ENCODE measurements at places on chromosomes 12 and 14.

- no peak for DNase-seq
Measured at GRCh38 chr12:123659996-123660727, 10.8 kb upstream of the TCTN2 start.

DNA sequence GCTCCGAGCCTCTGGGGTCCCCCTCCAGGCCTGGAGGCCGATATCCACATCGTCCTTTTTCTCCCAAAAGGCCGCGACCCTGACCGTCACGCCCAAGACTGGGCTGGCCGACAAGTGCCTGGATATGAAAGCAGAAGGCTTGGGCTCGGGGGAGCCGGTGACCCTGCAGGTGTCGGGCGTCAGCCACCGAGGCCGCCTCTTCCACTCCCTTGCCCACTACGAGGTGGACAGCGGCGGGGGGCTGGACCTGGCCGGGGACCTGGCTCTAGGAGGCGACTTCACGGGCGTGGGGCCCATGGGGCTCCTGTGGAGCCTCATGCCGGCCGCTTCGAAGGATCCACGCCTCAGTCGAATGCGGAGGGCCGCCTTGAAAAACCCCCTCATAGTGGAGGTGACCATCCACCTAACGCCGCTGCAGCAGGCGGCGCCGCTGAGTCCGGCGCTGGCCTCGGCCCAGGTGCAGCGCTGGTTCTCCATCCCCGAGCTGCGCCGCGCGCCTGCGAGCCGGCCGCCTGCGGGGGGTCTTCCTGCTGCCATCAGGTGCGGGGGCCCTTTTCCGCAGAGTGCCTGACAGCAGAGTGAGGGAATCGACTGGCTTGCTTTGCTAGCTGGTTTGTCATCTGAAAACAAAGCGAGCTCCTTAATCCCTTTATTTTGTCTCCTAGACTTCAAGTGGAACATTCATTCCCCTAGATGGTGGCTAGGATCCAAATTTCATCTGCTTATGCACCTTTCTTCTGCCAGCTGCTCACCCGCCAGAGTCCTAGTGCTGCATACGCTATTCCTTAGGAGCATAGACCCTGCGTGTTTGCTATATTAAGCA, 10.6 kb upstream of the DNAL1 start:
- DNase-seq: peak; percentile 45

- DNase-seq: no peak
Measured at GRCh38 chr14:104681689-104682074, 7.7 kb upstream of the INF2 start.

DNA sequence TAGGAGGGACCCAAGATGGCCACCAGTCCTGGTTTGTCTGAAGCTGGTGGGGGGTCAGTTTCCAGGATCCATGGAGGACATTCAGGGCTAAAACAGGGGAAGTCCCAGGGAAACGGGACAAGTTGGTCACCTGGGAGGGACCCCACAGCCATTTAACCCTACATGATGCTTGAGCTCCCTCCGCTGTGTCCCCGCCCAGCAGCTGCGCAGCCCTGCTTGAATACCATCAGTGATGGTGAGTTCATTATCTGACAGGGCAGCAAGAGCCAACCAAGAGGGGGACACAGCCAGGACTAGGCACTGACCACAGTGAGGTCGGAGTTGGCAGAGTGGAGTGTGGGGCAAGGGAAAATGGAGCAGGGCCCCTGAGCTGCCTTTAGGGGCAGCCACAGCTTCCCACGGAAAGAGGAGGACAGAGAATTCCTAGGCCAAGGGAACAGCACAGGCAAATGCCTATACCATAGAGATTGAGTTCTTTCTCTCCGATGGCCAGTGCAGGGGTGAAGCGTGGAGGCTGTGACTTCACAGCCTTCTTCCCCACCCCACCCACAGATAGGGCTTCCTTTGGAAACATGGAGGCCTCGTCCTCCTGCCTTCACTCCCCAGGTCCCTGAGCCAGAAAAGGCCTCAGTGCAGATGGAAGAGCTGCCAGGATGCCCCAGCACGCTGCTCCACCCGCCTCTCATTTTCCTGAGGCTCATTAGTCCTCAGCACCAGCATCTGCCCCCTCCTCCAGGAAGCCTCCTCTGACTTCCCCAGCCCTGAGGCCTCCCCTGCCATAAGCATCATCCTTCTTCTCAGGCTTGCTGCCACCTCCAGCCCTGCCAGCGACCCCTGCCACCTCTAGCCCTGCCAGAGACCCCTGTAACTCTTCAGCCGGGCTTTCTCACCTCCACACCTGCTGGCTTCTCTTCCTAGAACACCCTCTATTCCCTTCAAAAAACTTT, 51.4 kb downstream of the CYP46A1 start:
- DNase-seq: no peak

DNA sequence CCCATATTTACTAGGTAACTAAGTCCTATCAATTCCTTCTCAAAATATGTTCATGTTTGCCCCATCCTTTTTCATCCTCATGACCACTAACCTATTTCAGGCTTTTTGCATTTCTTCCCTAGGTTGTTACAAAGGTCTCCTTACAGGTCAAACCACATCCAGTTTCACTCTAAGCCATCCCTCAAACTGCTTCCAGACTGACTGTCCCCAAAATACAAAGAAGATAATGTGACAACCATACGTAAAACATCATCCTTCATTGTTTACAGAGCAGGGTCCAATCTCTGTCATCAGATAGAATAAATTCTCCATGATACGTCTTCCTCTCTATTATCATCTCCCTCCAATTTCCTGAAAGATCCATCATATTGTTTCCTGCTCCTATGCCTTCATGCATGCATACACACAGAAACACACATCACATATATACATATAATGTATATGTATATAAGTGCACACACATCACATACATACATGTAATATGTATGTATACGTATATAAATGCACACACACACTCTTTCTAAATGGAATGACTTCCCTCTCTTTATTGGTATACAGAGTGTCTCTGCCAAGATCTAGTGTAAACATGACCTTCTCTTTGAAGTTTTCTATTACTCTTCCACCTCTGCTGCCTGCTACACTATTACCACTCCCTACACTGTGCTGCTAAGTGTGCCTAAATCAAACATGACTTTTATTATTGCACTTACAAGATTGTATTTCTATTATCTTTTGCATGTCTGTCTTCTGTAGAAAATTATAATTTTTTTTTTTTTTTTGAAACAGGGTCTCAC, 30.7 kb upstream of the EPS8 start:
- no peak for DNase-seq

GRCh38 chr12:21608196-21608595, 3.5 kb upstream of the GYS2 start:
- no peak for DNase-seq

- DNase-seq: no peak
Measured at GRCh38 chr14:62084020-62084419, 321.8 kb downstream of the SNAPC1 start.

GRCh38 chr14:50734950-50735695, 67.0 kb upstream of the SAV1 start:
- no peak for DNase-seq
